ENCODE measurements at places on chromosomes 1 and 21.

DNA sequence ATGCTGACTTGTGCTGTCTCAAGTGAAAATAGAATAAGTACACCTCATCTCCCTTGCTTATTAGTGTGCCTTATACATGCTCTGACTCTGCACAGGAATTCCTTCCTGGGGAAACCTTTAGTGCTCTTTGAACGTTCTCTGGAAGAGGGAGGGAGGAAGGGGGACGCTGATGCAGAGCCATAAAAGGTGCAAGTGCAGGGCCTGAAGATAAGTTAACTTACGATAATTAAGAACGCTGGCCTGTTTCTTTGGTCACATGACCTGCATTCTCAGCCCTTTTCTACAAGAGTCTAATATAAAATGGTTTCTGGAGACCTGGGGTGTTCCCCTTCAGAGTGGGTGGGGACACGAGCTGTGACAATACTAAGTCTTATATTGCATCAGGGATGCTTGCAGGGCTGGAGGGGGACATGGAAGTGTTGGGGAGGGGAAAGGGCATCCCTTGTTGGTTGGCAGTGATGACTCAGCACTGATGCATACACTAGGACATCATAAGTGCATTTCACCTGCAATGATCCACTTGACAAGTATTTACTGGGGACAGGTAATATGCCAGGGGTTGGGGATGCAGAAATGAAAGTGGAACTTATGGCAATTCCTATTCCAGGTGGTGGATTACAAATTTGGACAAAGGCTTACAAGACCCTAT, 26.3 kb upstream of the KIAA0040 start:
- no peak for DNase-seq

- no peak for DNase-seq
Measured at GRCh38 chr21:42596657-42597056, 56.8 kb upstream of the PDE9A start.

DNA sequence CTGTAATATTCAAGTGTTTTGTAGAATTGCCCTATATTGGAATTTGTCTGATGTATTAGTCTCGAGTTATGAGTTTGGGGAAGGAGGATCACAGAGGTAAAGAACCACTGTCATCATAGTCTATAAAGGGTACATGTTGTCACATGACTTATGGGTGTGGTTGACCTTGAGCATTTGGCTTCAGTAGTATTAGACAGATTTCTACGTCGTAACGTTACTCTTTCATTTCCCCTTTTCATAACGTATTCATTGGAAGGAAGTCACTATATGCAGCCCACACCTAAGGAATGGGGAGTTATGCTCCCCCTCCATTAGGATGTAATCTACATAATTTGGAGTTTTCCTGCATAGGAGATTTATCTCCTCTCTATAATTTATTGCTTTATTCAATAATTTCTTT, 110.1 kb upstream of the VAV3 start:
- no peak for DNase-seq

GRCh38 chr1:6517435-6517851, 26.0 kb upstream of the PLEKHG5 start:
- DNase-seq, result no peak

DNA sequence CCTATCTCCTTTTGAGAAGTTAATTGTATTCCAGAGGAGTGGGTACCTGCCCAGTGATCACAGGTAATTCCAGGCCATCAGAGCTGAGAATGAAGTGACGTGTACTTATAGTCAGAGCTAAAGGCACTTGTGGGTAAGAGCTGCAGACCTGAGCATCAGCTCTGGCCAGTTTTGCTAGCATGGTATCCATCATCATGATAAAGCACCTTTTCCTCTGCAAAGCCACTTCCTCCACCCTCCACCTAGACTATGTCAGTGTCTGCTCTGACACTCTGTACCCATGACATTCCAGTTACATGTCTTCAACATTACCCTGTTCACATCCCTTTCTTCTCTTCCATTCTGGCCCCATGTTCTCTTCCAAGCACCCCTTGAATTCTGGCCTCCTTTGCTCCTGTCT, 157.3 kb downstream of the GRIK3 start:
- no peak for DNase-seq

Data from stimulated activated CD4-positive, alpha-beta T cell treated with anti-CD3 and anti-CD28 coated beads, TNF-alpha, amount 100 ng/mL, for 4 hours (primary cell).